ENCODE measurements at places on chromosomes 2 and 18.

GRCh38 chr18:53843113-53843760 is 381.2 kb downstream of the MBD2 start:
- no peak for DNase-seq

DNA sequence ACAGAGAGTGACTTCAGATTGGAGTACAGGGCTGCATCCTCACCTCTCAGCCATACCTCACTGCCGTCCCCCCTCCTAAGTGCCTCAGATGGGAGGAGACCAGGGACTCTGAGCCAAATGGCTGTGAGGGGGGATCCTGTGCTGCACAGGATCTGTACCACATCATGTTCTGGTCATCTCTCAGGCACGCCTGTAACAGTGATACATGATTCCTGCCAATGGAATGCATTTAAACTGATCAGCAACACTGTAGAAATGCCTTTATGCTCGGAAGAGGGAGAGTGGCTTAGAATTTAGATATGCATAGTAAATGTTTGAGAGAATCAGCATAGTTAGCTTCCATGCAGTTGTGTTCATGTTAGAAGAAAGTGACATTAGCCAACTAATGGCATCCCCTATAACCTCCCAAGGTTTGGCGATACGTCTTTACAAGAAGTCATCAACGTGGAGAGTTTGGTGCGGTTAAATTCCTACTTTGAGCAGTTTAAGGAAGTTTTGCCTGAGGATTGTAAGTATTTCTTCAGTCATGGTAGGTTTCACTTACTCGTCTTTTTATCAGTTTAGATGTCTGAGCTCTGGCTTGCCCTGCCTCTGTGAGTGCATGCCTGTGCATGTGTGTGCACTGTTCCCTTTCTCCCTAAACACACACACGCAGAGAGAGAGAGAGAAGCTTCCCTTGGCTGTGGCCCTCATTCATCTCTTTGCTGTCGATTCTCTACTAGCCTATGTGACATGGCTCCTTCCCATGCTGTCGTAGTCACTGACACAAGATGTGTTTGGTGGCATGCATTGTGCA is 40.0 kb downstream of the COA5 start:
- no peak for DNase-seq

GRCh38 chr18:36663312-36663711 is 165.5 kb downstream of the TPGS2 start:
- DNase-seq, result no peak

- no peak for DNase-seq
Measured at GRCh38 chr18:24190590-24190989, 51.7 kb downstream of the CABYR start.

DNA sequence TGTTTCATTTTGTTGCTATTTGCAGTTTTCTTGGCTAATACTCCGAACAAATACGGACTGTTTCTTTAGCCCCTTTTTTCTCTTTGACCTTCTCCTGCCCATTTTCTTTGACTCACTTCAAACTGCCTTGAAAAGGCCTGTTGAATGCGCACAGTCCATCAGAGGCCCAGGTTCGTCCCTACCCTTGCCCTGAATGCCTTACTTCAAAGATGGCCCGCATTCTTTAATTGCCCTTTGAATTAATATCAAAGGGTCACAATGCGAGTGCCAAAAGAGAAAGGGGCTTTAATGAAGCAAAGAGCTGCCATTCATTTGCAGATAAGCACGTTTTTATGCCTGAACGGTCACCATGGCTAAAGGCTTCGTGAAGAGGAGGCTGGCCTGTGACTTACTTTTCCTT is 29.7 kb downstream of the PAX3 start:
- no peak for DNase-seq

DNA sequence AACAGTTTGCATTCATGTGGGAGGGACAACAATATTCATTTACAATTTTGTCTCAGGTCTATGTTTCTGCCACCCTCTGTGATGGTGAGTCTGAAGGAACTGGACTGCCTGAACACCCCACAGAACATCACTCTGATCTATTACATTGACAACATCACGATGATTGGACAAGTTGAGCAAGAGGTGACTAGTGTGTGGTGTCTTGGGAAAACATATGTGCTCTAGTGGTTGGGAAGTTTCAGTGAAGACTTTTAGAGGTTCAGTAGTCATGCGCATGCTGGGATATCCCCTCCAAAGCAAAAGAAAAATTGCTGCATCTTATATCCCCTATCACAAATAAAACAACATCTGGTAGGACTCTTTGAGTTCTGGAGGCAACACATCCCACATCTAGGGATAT is 18.6 kb upstream of the CTLA4 start:
- DNase-seq, result no peak

DNA sequence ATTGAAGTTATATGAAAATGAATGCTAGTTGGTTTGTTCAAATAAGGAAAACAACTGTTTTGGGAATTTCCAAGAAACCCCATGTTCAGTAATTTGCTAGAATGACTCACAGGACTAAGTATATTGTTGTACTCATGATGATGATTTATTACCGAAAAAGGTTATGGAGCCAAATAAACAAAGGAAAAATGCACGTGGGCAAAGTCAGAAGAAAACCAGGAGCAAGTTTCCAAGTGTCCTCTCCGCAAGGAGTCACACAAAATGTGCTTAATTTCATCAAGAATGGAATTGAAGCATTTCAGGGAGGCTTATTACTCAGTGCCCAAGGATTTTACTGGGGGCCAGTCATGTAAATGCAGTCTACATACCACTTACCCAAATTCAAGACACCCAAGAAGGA is 1652.4 kb upstream of the TMEFF2 start:
- DNase-seq, result no peak

- DNase-seq, result no peak
Measured at GRCh38 chr2:219428469-219428868, 6.2 kb upstream of the SPEG start.

Measured in stimulated activated CD8-positive, alpha-beta memory T cell treated with anti-CD3 and anti-CD28 coated beads, Interleukin-7, amount 100 ng/mL, for 48 hours (primary cell).